ENCODE measurements at places on chromosomes 4 and X.

GRCh38 chrX:133495464-133496391 lies 80.4 kb upstream of the GPC4 start:
- DNase-seq, result no peak

- no peak for DNase-seq
Observed at GRCh38 chr4:150206954-150207353, 128.7 kb downstream of the DCLK2 start.

GRCh38 chr4:158728236-158728635 lies 5.0 kb upstream of the PPID start:
- no peak for DNase-seq

DNA sequence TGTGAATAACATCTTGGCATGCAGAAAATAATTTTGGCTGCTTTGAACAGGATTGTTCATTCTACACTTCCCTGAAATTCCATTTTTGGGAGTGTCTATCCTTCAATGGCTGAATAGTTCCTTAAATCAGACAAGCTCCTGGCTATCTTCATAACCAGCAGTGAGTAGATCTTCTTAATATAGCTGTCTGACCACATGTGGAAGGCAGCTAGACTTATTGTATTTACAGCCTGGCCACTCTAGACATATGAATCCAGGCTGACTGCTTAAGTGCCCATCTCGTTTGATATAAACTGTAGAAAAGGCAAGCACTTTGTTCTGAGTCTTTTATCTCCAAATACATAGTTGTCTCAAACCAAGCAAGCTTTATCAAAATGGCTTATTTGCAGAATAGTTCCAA lies 40.0 kb downstream of the PWWP3B start:
- DNase-seq, result no peak

DNA sequence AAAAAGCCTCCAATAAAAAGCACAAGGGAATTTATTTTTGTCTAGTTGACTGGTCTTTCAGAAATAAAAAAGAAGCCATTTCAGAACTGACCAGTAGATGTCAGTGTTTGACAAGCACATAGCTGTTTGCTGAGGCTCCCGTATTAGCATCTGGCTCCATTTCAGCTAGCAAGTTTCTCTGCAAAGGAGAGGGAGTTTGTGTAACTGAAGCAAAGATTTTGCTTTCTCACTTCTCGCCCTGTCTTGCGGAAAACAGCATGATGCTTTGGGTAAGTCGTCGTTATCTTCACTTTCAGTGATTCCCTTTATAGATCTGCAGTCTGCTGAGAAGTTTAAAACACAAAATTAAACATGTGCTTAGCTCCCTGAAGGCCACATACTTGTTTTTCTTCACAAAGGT lies 85.5 kb downstream of the CT47B1 start:
- DNase-seq, result no peak

- no peak for DNase-seq
Observed at GRCh38 chr4:108391701-108392455, 223.1 kb upstream of the LEF1 start.

DNA sequence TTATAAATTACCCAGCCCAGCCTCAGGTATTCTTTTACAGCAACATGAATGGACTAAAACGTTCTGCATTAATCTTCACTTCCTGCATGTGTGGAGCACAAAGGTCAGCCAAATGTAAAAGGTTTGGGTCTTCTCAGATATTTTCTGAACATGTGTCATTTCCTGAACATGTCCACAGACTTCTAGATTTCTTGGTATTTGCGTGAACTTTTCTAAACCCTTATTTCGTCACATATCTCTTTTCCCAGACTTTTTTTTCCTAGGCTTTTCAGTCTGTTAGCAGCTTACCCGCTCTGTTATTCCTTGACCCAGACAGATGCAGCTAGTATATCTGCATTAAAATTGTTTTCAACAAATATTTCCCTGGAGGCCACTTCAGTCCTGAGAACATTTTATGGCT lies 57.3 kb upstream of the USP51 start:
- DNase-seq, result no peak

DNA sequence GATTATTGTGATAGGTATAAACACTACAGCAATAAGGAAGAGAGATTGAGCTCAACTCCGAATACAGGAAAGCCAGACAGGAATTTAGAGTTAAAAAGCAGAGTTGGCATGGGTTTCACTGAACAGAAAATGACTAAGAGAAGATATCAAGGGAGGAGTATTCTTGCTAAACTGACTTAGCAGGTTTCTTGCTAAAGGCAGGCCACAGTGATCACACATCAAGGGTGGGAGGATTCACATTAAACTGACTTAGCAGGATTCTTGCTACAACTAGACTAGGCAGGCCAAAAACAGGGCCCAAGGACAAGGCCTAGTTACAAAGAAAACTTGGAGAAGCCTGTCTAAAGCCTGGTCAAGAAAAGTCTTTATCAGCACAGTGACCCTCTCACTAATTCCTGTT lies 195.1 kb downstream of the MAGEB5 start:
- no peak for DNase-seq

GRCh38 chrX:15908603-15909290 lies 54.1 kb upstream of the AP1S2 start:
- DNase-seq, result no peak

- DNase-seq, result peak; percentile 2
Observed at GRCh38 chr4:177441061-177441802, 1.0 kb downstream of the AGA start.

DNA sequence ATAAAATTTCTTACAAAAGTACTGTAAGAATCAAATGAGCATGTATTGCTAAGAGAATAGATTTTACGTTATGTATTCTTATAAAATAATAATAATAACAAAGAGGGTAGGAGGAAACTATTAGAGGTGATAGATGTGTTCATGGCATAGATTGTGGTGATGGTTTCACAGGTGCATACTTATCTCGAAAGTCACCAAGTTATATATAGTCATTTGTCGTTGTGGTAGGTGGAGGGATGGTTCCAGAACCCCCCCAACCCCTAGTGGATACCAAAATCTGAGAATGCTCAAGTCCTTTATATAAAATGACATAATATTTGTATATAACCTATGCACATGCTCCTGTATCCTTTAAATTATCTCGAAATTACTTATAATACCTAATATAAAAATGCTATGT lies 36.7 kb upstream of the H2AZ1 start:
- no peak for DNase-seq

DNA sequence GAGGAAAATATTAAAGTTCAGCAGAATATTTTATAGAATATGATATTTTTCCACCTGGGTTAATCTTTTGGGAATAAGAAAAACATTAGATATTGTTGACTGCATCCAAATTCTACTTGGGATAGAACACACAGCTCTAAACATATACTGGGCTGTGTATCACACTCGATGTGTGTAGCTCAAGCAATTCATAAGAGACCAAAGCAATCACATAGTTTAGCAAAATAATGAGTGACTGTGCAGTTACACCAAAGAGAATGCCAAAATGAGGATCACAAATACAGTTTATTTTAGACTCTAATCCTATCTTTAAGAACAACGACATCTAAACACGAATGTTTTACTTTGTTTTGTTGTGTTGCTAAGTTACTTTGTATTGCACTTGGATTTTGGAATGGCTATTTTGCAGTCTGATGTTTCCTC lies 101.2 kb downstream of the CBR4 start:
- no peak for DNase-seq

GRCh38 chr4:2360396-2360730 lies 58.1 kb downstream of the ZFYVE28 start:
- DNase-seq, result no peak

DNA sequence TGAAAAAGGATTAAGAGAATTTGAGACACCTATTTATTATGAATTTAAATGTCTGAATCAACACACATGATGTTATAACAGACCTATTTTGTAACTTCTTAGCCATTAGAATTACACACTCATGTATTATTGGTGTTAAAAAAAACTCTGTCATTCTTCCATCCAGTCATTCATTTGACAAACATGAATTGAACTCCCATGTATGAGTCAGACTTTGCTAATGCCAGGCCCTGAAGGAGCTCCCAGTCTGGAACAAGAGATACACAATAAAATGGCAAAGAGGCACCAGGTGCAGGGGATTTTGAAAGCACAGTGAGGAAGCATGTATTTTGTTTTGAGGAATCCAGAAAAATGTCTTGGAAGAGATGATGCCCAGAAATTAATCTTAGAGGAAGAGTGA lies 87.7 kb upstream of the EFHC2 start:
- no peak for DNase-seq

DNA sequence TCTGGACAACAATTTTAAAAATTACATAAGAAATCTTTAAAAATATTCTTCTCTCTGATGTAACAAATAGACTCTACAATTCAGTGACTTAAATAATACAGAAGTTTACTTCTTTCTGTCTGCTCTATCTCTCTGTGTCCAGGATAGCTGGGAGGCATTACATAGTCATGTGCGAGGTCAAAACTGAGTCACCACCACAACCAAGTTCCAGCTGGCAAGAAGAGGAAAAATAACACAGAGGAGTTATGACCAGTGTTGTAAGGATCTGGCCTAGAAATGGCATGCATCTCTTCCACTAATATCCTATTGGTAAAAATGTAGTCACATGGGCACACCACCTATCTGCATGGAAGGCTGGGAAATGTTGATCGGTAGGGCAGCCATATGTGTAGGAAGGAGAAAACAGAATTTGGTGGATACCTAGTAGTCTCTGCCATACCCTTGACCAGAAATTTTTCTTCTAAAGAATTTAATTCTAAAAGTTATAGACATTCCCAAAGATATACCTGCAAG lies 39.4 kb upstream of the WDFY3 start:
- DNase-seq, result no peak

GRCh38 chr4:150072906-150073714 lies 5.1 kb upstream of the DCLK2 start:
- no peak for DNase-seq

DNA sequence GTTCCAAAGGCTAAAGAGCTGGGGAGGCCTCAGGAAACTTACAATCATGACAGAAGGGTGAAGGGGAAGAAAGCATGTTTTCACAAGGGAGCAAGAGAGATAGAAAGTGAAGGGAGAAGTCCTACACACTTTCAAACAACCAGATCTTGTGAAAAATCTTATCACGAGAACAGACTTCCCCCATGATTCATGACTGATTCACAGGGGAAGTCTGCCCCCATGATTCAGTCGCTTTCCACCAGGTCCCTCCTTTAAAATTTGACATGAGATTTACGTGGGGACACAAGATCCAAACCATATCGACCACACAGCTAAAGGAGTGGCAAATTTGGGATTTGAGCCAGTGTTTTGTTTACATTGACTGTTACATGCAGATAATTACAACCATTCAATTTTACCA lies 971.1 kb upstream of the HS3ST1 start:
- DNase-seq, result no peak

DNA sequence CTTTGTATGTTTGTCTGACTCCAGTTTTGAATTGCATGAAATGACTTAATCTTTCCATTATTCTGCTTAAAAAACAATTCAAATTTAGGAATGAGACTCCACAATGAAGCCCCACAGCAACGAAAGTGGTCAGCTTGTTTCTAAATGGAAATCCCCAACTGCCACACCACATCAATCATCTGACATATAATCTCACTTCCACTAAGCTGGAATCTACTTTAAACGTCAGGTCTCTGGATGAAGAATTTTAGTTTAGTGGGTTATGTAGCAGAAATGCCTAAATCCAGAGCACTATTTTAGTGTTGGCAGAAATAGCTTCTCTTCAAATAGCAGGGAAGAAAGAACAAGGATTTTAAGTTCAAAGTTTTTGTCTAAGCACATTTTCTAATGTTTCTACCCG lies 1.7 kb upstream of the BMP2K start:
- DNase-seq, result no peak

DNA sequence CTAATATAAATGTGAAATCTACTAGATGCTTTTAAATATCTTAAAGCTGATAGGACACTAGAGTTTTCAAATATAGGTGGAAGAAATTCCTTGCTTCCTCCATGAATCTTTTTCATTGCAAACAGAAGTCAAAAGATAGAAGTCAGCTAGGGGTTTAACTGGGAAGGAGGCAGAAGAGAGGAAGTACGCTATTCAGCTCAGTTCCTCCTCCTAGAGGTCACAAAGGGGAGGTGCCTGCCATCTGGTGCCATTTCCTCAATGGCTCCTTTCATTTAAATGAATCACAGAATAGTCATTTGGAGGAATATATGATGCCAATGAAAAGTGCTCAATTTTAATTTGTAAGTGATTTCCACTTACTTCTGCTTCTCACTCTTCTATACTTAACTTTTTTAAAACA lies 8.5 kb downstream of the COL25A1 start:
- DNase-seq, result no peak

DNA sequence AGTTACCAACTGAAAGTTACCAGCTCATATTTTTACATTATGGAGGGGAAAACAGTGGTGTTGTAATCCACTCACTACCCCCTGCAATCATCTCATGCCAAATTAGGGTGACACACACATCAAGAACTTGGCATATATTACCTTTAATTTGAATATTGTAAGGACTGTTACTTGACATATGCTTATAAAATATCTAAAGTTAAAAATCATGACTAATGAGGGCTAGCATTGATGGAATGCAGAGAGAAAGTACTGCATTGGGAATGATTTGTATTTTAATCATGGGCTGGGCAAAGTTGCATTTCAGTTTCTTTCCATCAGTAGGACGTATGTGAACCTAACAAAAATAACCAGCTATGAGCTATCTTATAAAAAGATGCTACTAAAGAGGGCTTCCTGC lies 517.5 kb upstream of the GRIA3 start:
- no peak for DNase-seq

DNA sequence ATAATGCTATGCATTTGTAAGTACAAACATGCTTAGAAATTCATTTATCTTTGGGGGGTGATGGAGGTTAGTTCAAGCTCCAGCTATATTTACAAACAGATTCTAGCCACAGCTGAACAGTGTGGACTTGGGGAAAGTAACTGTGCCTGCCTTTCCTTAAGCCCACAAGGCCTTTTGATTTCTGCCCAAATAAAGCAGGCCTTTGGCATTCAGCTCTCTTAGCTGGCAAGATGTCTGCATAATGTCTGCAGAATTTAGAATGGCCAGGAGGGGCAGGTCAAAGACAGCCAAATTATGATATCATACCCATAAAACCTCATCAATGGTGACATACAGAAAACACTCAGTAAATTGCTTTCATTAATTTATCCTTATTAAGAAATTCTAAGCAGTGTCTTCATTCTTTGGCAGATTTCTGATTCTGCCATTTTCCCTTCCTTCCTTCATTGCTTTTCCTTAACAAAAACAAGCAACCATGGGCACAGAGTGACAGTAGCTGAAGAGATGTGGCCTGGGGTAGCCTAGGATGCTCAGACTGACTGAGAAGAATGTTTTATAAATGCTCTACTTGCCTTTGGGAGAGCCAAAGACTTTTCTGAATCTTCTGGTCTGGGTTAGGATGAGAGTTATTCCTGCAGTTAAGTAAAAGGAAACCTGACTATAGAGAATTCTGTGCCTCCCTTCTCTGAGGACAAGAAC lies 538.7 kb upstream of the NR3C2 start:
- DNase-seq, result no peak

DNA sequence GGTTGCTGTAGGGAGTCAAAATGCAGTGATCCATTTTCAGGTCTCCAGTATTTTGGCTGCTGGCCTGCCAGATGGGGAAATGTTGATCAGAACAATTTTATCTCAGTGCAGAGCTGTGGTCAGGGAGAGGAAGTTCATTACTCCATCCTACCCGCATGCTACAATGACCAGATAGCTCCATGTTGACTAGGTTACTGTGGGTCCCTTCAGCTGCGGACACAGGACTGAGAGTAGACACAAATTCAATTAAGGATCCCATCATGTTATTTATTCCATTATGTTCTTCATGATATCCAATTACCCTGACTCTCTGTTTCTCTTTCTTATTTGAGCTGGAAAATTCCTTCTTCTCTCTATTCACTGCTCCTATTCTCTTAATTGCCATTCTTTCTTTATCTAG lies 16.3 kb downstream of the SYNPO2 start:
- DNase-seq, result no peak

GRCh38 chr4:16931339-16932305 lies 33.2 kb upstream of the LDB2 start:
- DNase-seq, result no peak

Measured in stimulated activated CD4-positive, alpha-beta T cell treated with anti-CD3 and anti-CD28 coated beads, Interleukin-15, amount 100 ng/mL, for 48 hours (primary cell).